Smooth muscle cell of the brain vasculature (primary cell): ENCODE measurements at places on chromosomes 12 and 14.

- no peak for DNase-seq
These were observed 47.8 kb downstream of the BTBD7 start for GRCh38 chr14:93285044-93285443.

GRCh38 chr14:92308716-92309115 is 14.2 kb upstream of the SLC24A4 start:
- DNase-seq, result no peak

DNA sequence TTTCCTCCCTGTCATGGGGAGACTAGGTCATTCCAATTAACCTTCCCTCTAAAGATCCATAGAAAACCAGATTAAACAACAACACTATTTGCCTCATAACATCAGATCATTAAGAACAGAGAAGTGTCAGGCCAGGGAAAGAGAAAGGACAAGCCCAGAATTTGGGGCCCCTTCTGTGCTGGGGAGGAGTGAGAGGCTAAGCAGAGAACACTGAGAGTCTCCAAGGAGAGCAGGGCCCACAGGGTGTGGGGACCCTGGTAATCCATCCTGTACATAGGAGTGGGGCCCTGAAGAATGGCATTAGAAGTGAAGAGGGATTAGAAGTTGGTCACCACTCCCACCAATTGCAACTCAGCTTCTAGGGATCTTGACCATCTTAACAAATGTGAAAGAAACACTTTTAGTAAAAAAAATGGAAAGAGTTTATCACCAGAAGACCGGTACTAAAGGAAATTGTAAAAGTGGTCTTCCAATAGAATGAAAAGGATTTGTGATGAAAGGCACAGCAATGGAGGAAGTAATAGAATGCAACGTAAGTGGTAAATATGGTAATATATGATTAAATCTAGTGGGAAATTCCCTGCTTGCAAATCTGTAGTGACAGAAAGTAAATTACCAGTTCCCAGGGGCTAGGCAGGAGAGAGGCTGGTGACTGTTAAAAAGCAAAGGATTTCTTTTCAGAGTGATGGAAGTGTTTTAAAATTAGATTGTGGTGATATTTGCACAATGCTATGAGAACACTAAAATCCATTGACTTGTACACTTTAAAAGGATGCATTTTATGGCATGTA is 14.0 kb upstream of the TMTC1 start:
- DNase-seq, result no peak

DNA sequence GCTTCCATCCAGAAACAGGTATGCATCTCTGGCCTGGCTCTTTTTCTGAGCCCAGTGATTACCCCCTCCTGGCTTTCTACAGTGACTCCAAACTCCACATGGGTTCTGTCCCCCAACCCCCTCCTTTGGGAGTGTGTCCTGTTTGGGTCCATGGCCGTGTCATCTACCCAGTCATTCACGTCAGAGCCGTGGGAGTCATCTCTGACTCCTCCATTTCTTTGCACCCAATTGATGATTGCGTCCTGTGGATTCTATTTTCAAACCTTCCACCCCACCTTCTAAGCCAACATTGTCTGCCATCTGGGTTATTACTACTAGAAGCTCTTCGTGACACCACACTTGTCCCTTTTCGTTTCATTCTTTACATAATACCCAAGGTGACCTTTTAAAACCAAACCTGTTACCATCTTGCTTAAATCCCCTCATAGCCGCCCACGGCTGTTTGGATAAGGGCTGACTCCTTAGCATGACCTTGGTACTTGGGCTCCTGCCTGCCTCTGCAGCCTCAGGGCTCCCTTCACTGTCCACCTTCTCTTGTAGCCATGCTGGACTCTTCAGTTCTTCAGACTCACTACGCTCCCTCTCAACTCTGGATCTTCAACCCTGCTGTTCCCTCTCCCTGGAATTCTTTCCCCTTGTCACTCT is 38.1 kb upstream of the NT5DC3 start:
- no peak for DNase-seq

DNA sequence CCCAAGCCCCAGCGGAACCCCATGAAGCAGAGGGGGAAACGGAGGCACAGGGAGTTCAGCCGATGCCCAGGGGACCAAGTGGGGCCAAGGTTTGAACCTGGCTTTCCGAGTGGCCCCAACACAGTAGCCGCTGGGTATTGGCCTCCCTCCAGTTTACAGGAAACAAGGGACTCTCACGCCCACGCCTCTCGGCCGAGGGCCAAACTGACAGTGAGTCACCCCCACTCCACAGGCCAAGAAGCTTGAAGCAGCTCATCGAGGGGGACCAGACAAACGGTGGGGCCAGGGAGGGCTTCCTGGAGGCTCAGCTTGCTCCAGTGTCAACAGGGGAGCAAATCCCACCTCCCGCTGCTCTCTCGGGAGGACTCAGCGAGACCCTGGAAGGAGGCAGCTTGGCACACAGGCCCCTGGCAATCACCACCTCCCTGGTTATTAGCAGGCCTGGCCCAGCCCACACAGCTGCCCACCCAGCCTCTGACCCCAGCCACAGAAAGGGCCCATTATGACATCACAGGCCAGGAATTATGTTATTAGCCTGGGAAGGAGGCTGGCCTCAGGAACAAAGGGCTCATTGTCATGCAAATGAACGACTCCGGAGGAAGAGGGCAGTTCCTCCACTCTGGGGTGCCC is 54.6 kb downstream of the NCOR2 start:
- peak; percentile 96 for DNase-seq

DNA sequence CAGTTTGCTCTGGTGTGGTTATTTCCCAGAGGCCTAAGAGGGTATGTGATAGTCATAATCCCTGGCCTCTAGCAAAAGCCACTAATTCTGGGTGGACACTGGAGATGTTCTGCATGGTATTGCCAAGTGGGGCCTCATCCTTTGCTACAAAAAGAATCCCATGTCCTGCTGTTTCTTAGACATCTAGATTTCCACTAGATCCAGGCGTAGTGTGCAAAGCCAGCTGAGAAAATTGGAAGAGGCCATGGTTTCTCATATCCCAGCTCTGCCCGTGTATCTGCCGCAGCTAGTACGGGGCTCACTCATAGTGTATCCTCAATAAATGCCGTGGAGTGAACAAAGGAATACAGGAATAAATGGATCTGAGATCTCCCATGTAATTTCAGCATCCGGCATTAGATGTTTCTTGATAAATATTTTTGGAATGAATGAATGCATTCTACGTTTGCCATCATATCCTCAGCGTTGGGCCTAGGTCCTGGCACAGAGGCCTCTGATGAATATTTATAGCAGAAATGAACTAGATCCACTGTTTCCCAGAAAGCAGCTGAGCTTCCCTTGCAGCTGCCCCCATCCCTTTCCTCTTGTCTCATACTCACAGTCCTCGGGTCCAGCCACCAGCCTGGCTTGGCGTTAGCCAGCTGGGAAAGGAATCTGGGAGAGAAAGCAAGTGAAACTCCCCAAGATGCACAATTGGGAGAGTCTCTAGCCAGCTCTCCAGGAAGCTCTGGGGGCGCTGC is 76.3 kb upstream of the NOS1 start:
- DNase-seq, result no peak

DNA sequence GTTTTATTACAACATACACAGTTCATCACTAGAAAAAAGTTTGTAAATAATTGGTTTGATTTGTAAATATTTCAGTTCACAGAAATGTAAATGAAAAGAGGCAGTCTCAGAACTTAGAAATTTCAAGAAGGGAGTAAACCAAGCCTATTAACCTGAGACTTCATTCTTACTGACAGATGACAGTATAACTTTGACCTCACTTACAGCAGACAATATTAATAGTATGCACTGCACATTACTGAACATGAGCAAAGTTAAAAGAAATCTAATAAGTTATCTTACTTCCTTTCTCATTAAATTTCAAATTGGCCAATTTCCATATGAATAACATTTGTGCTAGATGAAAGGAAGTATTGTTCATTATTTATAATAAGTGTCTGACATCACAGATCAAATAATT is 235.8 kb downstream of the SLC6A15 start:
- no peak for DNase-seq

DNA sequence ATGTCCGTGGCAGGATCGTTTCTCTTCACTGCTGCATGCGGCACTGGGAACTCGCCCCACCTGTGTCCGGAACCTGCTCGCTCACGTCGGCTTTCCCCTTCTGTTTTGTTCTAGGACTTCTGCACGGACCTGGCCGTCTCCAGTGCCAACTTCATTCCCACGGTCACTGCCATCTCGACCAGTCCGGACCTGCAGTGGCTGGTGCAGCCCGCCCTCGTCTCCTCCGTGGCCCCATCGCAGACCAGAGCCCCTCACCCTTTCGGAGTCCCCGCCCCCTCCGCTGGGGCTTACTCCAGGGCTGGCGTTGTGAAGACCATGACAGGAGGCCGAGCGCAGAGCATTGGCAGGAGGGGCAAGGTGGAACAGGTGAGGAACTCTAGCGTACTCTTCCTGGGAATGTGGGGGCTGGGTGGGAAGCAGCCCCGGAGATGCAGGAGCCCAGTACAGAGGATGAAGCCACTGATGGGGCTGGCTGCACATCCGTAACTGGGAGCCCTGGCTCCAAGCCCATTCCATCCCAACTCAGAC is 1.2 kb downstream of the FOS start:
- no peak for DNase-seq

DNA sequence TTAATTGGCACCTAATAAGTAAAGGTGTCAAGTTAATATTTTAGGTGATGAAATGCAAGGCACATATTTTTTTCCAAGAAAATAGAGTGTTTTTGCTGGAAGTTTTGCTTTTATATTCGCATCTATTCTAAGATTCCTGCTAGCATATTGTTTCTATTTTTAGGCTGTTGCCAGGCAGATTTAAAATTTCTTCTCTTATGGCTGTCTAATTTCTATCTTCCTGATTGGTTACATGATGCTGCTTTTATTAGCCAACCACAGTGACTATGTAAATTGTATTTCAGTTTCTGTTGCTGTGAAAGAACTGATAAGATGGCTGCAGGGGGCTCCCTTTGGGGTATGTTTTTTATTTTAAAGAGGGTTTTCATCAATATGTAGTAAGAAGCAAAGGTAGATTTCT is 42.7 kb downstream of the ATF7IP start:
- DNase-seq, result no peak

DNA sequence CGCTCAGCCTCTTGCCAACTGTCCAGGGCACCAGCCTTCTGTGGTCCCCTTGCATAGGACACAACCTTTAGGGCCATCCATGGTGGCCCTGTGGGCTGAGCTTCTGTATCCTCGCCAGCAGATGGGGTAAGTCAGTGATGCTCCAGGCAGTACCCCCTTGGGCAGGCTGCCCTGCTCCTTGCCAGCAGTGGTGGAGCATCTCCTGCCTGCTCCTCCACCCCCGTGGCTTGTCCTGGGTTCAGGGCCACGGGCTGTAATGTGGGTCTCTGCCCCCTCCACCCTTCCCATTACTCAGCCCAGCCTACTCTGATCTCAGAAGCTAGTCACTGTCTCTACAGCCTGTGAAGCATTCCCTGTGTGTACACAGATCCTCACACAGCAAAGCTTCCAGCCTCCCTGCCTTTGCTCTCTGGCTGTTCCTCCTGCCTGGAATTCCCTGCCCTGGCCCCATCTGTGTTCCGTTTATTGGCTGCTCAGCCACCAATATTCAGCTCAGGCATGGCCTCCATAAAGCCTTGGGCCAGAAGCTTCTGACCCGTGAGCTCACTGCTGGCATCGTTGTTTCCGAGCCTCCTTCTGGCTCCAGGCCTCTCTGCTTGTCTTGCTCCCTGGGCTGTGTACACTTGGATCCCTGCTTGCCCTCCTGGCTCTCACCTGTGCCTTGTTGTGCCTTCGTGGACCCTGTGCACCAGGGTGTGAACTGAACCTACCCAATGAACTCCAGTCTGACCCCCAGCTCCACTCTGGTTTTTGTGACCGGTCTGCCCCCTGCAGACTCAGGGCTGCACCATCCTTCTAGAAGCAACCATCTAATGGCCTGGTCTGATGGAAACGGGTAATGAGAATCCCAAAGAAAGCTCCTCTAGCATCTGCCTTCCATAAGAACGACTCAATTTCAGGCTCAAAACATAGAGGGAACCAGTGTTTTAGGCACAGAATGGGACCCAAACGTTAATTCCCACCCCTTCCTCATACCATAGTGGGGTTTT is 177.0 kb upstream of the PRMT8 start:
- DNase-seq, result no peak

DNA sequence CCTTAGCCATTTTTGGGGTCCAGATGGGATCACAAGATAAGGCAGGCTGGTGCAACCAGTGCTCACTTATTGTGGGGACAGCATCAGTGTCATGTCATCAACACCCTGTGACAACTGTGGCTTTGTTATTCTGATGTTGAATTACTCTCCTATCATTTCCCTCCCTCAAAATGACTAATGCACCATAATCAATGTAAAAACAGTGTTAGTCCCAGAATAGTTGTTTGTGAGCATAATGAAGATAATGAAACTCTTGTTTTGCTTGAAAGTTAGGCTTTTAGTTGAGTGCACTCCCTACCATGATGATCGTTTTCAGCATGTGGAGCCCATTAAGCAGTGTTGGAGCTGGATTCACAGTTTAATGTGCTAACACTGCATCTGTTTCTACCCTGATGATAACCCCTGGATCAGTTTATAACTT is 151.4 kb downstream of the TMTC2 start:
- no peak for DNase-seq

DNA sequence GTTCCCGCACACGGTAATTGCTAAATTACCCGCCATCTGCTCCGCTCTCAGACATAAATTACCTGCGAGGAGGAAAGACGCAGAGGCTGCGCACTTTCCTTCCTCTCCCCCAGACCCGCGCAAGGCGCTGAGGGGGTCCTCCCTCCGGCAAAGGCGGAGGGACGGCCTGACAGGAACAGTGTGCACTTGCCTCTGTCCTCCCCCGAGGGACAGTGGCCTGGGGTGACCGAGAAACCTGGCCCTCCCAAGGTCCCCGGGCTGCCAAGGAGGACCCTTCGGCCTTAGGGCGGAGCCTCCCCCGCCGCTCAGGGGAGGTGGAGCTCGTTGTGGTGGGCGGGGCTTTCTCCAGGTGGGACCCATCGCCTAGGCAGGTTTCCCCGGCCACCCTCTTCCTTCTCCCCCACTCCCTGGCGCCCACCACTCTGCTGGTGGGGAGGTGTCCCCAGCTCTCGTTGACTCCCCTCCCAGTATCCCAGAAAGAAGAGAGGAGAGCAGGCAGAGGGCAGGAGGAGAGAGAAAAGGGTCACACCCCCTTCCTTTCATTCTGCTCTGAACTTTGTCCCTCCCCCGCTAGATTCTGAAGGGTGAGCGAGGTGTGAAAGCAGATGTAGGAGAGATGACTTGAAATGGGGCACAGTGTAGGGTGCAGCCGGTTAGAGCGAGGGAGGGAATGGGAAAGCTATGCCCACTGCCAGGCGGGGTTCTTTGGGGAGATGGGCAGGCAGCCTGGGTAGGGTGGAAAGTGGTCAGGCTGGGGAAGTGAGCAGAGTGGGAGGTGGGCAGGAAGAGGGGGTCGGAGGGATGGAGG is 11.4 kb upstream of the CALCOCO1 start:
- no peak for DNase-seq

- no peak for DNase-seq
These were observed 227.2 kb downstream of the DACT1 start for GRCh38 chr14:58864751-58865513.

DNA sequence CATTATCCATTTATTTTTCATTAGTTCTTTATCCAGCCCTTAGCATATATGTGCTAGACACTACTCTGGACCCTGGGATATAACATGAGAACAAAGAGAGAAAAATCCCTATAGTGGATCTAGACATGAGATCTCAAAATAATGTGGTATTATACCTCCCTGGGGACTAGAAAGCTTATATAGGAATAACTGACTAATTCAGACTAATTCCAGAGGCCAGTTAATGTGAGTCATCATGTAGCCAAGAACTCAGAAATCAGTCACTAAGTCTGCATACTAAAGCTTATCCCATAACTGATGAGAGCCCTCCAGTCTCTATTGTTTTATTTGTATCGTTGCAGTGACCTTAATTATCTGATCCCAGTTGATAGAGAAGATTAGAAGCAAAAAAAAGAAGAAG is 267.1 kb upstream of the RGS6 start:
- DNase-seq, result no peak

- no peak for DNase-seq
These were observed 81.6 kb downstream of the MYRFL start for GRCh38 chr12:69906411-69907216.
